ENCODE measurements at places on chromosomes 12 and 14.

- DNase-seq: no peak
These were observed 70.7 kb downstream of the RASSF8 start for GRCh38 chr12:26028953-26029735.

DNA sequence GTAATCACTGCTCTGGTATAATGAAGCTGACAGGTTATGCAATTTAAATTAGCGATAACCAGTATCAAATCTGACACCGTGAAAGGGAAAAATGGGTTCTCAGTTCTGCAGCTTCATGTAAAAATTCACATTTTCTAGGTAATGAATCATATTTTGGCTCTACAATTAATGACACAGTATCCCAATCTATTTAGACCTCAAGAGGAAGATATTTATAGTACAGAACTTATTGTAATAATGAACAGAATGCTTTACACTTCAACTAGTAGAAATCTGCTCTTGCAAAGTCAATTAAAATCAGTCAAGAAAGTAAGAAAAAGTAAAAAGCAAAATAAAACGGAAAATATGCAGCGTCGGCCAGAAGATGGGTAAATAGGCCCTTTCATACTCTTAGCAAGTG is 24.3 kb downstream of the SEL1L start:
- DNase-seq: no peak

- DNase-seq: no peak
These were observed 41.7 kb downstream of the CMKLR1 start for GRCh38 chr12:108297424-108297823.

DNA sequence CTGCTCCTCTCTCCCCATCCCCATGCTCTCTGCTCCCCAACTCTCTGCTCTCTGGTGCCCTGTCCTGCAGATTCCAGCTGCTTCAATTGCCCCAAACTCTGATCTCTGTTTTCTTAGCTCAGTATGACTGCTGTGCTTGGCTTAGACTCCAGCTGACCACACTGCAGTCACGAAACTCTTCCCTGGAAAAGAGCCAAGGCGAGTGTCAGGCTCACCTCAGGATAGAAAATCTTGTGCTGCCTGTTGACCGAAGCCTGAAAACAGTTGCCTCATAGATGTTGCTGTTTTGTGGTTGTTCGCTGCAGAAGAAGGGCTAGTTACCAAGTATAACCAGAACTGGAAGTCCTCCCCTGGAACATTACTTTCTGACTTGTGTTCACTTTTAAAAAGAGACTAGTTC is 6.7 kb upstream of the STON2 start:
- no peak for DNase-seq

DNA sequence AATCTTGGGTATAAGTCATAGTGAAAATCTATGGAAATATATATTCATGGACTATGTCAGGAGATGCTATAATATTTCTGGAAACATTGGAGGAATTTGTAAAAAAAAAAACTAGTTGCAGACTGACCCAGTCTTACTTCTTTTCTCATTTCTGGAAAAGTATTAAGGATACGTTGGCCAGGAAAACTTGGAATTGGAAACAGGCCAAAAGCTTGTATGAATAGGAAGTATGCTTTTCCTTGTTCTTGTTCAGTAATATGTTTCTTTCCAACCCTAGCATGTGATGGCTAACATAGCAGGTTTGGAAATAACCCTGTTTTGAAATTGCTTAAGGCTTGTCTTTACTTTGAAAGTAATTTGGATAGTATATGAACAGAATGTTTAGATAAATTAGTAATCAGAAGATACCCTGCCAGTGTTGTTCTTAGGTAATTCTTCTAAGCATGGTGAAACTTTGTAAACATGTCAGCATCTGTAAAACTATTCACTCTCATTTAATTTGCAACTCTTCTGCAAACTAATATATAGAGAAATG is 316.2 kb downstream of the NPAS3 start:
- no peak for DNase-seq

Measured in activated T-helper 9 cell treated with anti-CD3 and anti-CD28 coated beads, Interleukin-2, amount 50 U/mL, for 16 hours (primary cell).